ENCODE measurements at places on chromosomes 16 and 17.

- DNase-seq, result no peak
Observed at GRCh38 chr16:69438465-69438864, 14.0 kb downstream of the CYB5B start.

DNA sequence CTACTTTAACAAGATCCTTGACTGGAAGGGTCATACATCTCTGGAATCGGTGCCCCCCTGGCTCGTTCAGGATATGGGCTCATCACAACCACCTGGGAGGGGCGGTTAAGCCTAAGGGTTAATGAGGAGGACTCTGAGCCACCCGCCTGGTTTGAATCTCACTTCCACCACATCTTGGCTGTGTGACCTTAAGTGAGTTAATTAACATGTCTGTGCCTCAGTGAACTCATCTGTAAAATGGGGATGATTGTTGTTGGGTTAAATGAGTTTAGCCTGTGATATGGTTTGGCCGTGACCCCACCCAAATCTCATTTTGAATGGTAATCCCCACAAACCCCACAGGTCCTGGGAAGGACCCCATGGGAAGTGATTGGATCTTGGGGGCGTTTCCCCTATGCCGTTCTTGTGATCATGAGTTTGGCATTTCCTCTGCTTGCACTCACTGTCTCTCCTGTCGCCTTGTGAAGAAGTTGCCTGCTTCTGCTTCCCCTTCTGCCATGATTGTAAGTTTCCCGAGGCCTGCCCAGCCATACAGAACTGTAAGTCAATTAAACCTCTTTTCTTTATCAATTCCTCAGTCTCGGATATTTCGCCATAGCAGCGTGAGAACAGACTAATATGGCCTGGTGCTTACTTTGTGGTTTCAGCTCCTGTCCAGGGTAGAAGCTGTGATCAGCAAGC is 214.0 kb upstream of the CIBAR2 start:
- DNase-seq, result no peak

GRCh38 chr16:8241408-8241807 is 348.9 kb downstream of the TMEM114 start:
- DNase-seq, result no peak

DNA sequence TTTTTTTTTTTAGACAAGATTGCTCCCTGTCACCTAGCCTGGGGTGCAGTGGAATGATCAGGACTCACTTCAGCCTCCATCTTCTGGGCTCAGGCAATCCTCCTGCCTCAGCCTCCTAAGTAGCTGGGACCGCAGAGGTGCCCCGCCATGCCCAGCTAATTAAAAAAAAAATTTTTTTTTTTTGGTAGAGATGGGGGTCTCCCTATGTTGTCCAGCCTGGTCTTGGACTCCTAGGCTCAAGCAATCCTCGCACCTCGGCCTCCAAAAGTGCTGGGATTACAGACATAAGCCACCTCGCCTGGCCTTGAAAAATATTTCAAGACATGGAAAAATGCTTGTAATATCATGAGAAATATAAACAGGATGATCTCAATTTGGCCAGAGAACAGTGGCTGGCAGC is 42.9 kb downstream of the HAPSTR1 start:
- DNase-seq, result no peak

GRCh38 chr17:63171428-63172393 is 205.7 kb downstream of the TANC2 start:
- no peak for DNase-seq

DNA sequence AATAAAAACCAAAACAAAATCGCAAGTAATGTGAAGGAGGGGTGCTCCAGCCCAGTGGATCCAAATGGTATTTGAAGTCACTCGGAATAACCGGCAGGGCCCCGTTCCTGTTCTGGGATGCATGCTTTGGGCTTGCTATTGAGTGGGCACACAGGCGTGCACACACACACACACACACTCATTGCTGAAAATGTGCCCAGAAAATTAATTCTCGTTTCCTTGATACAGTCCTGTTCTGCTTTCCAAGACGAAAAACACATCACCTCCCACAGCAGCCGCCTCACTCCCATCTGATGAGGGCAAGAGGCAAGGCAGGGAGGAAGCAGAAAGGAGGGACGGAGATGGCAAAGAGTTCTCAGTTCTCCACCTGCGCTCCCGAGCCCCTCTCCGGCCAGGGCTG is 62.2 kb upstream of the SDK2 start:
- no peak for DNase-seq

GRCh38 chr17:16479264-16479663 is 12.7 kb downstream of the LRRC75A start:
- DNase-seq, result no peak

GRCh38 chr16:79713609-79714309 is 113.2 kb upstream of the MAF start:
- DNase-seq, result no peak

- no peak for DNase-seq
Observed at GRCh38 chr16:27450196-27450549, 48.2 kb downstream of the IL21R start.

DNA sequence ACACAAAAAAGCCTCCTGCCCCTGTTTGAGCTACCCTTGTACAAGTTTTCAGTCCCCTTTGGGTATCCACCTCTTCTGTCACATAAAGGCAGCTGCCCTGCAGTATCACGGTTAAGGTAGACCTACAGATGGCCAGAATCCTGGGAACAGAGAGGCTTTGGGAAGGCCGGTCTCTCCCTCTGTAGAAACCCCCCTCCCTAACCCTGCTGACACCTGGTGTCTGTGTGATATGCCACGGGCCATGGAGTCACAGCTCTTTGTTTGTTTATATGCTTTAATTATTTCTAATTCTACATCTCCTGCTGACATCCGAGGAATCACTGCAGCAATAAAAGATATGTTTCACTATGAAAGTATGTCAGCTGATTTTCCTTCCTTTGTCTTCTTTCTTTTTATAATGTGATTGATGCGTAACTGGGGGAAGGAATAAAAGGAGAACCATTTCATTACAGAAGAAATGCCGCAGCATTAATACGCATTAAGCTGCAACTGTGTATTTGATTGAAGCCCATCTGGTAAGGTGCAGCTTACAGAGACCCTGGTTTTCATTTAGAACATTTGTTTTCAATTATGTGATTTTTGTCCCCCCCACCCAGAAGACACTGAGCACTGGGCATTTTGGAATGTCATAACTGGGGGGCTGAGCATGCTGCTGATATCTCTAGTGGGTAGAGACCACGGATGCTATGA is 142.1 kb downstream of the SLC39A11 start:
- DNase-seq, result no peak

- no peak for DNase-seq
Observed at GRCh38 chr17:6496116-6496481, 51.8 kb downstream of the PIMREG start.

DNA sequence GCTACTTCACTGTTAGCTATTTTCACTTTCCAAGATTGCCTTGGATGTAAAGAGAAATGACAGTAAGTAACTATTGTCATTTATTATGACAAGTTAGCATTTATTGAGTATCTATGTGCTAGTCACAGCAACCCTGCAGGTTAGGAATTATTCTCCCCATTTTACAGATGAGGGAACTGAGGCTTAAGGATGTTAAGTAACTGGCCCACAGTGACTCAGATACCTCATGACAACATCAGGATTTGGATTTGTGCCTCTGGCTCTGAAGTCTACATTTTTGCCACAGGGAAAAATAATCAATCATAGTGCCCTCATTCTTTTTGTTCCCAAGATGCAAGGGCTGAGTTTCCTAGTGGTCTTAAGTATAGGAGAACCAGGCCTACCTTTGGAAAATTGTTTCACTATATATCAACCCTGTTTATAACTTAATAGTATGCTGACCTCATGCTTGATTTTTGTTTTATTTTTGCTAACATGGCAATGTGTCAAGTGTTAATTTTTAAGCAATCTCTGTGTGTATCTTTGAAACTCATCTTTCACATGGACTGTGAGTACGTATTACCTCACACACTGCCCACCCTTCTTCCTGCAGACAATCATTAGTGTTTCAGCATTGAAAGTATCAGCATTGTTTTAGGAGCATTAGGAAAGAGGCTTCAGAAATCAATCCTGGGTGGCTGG is 105.0 kb downstream of the TANGO6 start:
- no peak for DNase-seq

GRCh38 chr17:4634976-4635375 is 6.5 kb downstream of the ALOX15 start:
- no peak for DNase-seq

DNA sequence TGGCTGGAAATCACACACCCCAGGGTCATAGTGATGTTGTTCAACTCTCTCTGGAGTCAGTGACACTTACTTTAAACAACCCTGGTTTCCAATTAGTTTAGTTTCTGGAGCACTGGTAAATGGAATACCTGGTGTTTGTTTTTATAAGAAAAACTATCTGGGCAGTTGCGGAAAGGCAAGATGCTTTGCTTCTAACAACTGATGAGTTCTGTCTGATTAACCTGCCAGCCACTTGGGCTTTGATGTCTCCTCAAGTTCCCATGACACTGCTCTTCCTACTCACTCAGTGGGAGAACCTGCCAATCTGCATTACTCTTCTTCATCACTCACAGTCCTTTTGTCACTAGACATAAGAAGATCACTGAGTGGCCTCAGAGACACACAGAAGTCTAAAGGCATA is 78.7 kb upstream of the MTMR4 start:
- no peak for DNase-seq

DNA sequence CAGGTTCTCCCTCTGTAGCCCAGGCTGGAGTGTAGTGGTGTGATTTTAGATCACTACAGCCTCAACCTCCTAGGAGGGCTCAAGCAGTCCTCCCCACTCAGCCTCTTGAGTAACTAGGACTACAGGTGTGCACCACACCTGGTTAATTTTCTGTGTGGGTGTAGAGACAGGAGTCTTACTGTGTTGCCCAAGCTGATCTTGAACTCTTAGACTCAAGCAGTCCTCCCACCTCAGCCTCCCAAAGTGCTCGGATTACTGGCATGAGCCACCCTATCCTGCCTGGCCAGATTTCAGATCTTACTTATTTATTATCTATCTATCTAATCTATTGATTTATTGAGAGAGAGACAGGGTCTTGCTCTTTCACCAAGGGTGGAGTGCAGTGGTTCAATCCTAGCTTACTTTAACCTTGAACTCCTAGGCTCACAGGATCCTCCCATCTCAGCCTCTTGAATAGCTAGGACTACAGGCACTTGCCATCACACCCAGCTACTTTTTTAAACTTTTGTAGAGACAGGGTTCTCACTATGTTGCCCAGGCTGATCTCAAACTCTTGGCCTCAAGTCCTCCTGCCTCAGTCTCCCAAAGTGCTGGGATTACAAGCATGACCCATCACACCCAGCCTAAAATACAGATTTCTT is 61.8 kb downstream of the TUBD1 start:
- DNase-seq, result no peak

GRCh38 chr17:48128400-48128799 is 20.8 kb downstream of the SNX11 start:
- no peak for DNase-seq

- no peak for DNase-seq
Observed at GRCh38 chr16:10751291-10751697, 7.7 kb downstream of the NUBP1 start.

GRCh38 chr17:4858068-4858881 is 25.1 kb downstream of the MINK1 start:
- peak; percentile 98 for DNase-seq

GRCh38 chr16:89481356-89481955 is 8.9 kb downstream of the ANKRD11 start:
- no peak for DNase-seq

DNA sequence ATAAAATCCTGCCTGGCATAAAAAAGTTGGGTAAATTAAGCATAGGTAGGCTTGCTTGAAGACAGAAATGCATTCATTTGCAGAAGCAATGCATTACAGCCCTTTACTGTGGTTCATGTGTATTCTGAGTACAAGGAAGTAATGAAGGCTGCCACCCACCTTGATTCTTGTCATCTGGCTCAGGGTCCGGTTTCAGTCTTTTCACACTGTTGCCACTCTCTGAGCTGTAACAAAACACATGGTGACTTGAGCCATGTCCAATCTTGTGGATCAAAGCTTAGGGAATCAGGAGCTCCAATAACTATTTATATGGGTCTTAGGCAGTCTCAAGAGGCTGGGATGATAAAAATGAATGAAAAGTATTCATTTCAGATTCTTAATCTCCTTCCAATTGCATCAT is 22.0 kb downstream of the PSME3IP1 start:
- DNase-seq, result no peak

GRCh38 chr16:82641336-82641984 is 14.7 kb downstream of the CDH13 start:
- DNase-seq, result no peak

- no peak for DNase-seq
Observed at GRCh38 chr16:81181013-81181720, 57.3 kb upstream of the BCO1 start.

GRCh38 chr17:164303-165235 is 16.9 kb downstream of the DOC2B start:
- peak; percentile 57 for DNase-seq

- no peak for DNase-seq
Observed at GRCh38 chr17:65627891-65628643, 66.6 kb upstream of the AXIN2 start.

GRCh38 chr17:309361-309888 is 43.2 kb downstream of the RPH3AL start:
- no peak for DNase-seq

GRCh38 chr16:12811441-12812383 is 8.0 kb upstream of the CPPED1 start:
- DNase-seq, result peak; percentile 68

DNA sequence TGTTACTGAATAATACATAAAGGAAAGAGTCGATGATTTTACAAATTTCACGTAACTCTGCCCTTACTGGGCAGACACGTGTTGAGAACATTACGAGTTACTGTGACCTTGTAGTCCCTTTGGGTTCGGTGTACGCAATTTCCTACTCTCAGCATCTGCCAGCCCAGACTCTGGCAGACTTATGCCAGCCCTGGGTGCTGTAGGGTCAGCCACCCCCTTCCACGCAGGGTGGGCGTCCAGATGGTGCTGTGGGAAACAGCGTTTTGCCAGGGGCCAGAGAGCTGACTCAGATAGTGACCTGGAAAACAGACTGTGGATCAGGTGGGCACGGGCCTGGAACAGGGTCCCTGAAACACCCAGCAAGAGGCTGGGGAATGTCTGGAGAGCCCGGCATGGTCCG is 148.9 kb downstream of the RPTOR start:
- DNase-seq, result no peak

- DNase-seq, result no peak
Observed at GRCh38 chr16:56226845-56227525, 35.7 kb downstream of the GNAO1 start.

DNA sequence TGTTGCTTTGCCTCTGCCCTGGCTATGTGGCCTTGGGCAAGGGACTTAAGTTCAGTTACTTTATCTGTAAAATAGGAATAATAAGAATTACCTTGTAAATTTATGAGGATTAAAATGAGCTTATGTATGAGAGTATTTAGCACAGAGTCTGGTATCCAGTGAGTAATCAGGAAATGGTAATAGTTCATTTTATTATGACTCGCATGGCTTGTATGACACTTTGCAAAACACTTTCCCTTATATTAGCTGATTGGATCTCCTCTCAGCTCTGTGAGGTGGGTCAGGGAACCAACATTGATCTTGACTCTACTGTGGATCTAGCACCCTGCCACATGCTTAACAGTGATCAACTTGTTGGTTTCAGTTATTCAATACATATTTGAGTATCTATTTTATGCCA is 8.3 kb upstream of the CDH3 start:
- DNase-seq, result no peak
